ENCODE measurements at places on chromosomes 5 and 9.

DNA sequence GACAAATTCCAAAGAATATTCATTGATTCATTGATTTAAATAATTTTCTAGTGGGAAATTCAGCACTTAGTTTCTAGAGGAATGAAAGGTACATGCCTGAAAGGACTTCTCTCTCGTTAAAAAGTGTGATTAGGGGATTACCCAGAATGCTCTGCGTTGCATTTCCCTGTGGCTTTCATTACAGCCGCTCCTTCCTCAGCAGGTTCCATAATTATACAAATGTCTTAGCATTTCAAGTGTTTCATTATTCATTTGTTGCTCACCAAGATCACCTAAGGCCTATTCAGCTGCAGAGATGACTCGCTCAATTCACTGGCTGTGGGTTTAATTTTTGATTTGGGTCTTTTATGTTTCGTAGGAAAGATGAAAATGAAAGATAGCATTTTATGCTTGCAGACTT, 52.8 kb downstream of the SPATA31C2 start:
- DNase-seq = no peak

DNA sequence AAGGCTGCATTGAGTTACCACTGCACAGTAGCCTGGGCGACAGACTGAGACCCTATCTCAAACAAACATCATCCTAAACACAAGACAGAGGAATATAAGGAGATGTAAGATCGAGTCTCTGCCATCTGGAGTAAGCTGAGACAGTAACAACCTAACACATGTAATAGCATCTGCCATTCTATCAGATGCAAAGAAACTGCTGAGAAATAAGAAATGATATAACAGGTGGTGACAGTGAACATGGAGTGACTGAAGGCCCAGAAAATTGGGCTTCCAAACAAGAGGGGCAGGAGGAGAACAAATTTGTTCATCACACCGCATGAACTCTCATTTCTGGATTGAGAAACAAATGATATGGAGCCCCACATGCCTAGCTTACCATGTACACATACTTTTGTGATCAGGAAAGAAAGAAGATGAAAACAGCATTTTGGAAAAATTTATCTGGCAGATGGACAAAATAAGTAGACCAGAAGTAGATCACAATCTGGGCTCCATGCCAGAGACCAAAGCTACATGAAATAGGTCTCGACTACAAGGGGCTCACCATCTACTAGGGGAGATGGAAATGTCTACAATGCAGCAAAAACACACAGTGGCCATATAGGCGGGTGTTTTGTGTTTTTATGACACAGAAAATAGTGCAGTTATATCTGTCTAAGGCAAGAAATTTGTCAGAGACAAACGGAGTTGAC, 45.5 kb downstream of the ECPAS start:
- no peak for DNase-seq

DNA sequence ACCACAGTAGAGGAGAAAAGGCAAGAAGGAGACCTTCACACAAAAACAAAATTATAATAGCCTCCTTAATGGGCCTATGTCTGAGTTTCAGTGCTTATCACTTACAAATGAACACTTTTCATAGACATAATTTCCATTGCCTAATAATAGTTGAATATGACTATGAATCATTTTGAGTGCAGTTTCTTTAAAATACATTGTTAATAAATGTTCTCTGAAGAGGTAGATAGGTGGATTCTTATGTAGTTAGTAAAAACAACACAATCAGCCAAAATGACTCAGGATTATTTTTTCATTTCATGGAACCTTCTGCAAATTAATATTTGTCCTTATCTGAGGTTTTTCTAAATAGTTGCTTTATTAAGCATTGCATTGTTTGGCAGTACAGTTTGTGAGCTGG, 45.6 kb downstream of the DAPK1 start:
- DNase-seq = no peak

DNA sequence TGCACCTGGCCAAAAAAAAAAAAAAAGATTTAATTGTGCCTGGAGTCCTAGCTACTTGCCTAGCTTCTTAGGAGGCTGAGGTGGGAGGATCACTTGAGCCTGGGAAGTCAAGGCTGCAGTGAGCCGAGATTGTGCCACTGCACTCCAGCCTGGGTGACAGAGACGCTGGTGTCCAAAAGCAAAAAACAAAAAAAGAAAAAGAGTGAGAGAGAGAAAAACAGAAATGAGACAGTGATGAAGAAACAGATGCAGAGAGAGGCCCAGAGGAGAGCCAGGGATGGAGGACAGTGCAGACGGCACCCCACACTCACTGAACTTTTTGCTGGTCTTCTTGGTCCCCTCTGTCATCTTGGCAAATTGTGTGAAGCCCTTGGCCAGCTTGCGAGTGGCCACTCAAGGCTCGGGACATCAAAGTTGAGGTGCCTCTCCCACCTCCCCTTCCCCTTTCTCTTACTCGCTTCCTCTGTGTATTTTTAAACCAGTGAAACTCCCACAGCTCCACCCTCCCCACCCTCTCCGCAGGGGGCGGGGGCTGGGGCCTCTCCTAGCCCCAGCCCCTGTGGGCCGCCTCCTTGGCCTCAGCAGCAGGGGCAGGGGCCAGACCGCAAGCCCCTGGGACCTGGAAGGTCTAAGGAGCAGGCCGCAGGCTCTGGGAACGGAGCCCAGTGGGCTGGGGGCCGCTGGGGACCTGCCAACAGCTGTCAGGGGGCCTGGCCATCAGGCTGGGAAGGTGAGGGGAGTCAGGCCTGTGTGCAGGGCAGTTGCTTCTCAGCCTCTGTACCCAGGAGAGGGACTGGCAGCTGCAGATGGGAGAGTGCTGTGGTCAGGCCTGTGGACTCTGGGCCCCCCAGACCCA, at the start of gene SH2D3C:
TSS of gene SH2D3C (minus strand) at position 387 of the 856 bp plus-strand sequence. CDS start at position 348, 39 bp downstream.
- DNase-seq = no peak

- no peak for DNase-seq
These were observed 20.9 kb downstream of the SH3GLB2 start for GRCh38 chr9:129007035-129007765.

- no peak for DNase-seq
These were observed 433.4 kb upstream of the BRINP1 start for GRCh38 chr9:119802621-119803020.

DNA sequence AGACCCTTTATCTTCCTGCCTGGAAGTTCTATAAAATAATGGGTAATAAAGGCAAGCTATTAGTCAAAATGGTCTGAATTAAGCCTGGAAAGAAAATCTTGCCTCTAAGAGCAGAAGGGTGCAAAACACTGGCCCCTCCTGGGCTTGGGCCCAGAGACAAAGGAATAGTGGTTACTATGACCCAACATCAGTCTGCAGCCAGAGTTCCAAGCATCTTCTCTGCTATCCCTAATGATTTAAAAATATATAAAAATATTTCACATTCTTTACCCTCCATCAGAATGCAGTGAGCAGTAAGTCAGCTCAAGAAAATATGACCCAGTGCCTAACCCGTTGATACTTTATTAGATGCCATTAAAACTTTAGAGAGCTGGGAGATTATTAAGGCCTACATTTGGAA, 14.7 kb downstream of the TNFAIP8 start:
- no peak for DNase-seq

- no peak for DNase-seq
These were observed 176.1 kb downstream of the GADD45G start for GRCh38 chr9:89780959-89781358.

DNA sequence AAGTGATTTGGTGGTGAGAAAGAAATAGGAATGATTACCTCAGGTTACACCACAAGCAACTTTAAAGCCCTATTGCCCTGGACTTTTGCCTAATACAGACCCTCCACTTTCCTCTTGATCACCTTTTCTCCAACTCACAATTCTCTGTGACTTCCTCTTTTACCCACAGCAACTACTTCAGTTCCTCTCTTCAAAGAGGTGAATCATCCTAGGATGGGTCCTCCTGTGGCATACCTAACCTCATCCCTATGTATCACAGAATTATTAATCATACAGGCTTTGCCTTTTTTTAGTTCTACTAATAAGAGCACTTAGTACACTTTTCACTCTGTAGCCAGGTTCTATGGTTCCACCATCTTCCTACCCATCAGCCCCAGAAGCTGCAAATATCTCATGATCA, 19.6 kb upstream of the INSL6 start:
- no peak for DNase-seq

DNA sequence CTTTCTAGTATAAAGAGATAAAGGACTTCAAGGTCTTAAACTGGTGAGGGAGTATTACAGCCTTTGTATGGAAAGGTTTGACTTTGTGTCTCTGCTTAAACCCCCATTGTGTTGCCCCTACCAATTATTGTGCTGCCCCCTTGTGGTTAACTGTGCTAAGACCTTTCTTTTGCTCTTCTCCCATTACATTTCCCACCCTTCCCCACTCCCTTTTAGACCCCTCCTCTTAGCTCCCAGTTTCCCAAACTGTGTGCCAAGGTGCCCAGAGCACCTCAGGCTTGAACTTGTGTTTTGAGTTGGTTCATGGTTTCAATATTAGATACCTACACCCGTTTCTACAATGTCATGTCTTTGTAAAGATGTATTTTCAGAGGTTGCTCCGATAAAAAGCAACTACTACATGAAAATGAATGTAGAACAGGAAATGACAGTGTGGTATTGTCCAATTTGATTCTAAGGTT, 2.9 kb downstream of the JAK2 start:
- DNase-seq = peak; percentile 71

DNA sequence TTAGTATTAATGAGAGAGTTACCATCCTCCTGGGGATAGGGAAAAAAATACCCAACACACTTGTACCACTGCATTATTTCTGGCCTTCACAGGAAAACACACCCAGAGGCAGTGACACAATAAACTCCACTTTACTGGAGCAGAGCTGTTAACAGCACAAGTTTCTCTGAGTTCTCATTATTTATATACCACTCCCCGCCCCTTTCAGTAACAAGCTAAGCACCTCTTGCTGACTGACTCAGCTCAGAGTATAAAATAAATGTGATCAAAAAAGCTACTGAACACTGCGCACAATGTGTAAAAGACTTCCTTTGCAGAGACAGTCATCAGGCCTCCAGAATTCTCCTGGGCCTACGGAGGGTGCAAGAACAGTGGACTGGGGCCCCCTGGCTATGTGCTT, 21.6 kb downstream of the KLF9 start:
- DNase-seq = no peak

DNA sequence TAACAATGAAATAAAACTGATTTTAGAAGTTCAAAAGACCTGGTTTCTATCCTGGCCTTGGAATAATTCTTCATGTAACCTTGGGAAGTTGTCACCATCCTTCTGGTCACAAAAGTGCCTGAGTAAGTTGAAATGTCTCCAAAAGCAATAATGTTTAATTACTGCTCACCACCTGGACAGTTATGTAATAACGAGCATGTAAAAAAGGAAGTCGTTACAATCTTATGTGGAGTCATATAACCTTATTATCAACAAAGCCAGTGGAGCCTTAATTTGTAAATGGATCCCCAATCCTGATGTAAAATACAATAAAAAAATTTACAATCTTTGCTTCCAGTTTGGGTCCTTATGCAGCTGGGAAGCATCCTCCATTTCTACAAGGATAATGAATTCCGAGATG, 64.2 kb upstream of the GPR151 start:
- no peak for DNase-seq

- no peak for DNase-seq
These were observed 44.7 kb upstream of the CRHBP start for GRCh38 chr5:76908166-76908565.

- peak; percentile 87 for DNase-seq
These were observed 31.4 kb downstream of the FXN start for GRCh38 chr9:69066955-69067354.

DNA sequence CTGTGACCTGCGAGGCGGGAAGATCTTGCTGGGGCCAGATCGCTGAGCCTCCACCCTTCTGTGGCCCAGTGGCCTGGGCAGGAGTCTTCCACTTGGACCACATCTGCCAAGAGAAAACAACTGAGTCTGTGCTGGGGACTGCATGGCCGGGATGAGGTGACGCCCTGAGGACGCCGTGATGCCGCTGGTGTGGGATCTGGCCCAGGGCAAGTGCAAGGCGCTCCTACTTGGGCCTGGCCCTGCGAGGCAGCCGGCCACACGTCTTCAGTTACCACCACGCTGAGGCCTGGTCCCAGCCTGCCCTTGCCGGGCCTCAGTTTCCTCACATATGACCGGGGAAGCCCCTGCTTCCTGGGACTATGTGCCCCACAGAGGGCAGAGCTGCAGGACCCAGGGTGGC, 133.4 kb downstream of the SLC25A46 start:
- no peak for DNase-seq

DNA sequence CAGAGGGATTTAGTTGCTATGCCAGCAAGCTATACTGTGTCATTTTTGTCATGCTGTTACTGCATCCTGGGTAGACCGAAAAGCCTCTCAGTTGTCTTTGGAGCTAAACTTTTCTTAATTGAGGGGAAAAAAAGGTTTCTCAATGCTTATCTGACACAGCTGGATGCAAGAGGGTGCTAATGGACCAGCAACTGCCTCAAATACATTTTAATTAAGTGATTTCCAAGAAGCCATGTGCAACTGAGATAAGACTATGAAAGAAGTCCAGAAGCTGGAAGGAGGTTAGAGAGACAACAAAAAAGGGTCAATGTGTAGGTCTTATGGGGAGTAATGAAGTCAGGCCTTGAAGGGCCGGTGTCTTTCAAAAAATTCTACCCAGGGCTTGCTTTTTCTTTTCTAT, 465.7 kb upstream of the DMAC1 start:
- no peak for DNase-seq

DNA sequence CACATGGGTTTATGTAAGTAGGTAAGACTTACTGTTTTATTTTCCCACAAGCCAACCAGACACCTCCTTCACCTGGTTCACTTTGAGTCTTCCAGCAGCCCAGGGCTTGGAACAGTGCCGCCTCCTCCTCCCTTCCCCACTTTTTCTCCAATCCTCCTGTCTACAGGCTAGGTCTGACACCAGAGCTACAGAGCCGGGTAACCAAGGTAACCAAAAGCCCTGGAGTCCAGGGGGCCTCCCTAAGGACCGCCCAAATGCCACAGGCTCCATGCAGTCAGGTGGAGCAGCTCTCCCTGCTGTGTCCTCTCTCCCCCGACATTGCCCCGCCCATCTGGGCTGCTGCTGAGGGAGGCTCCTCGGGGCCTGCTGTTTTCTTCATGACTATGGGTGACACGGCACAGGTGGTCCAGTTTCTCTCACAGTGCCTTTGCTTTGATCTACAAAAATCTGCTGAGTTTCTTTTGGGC, 138.0 kb upstream of the EFNA5 start:
- DNase-seq = peak; percentile 78

DNA sequence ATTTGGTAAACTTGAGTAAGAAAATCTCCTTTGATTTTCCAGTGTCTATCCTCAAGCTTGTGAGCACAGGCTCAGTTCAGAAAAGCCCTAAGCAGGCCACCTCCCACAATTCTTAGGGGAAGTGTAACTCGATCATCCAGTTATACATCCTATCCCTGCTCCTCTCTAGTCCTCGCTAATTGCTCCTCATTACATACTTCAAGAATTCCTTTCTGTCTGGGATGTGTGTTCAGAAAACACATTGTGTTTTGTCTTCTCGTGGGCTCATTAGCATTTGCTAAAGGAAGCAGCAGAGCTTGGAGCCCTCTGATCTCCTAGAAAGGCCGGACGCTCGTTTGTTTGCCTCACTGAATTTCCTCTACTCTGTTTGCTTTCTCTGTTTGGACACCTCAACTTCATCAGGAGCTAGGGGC, 268.2 kb upstream of the RFX3 start:
- DNase-seq = no peak

Measured in H7 (cell line).